Trophoblast cell (in vitro differentiated cells and primary cell): ENCODE measurements at places on chromosomes 6 and 20.

DNA sequence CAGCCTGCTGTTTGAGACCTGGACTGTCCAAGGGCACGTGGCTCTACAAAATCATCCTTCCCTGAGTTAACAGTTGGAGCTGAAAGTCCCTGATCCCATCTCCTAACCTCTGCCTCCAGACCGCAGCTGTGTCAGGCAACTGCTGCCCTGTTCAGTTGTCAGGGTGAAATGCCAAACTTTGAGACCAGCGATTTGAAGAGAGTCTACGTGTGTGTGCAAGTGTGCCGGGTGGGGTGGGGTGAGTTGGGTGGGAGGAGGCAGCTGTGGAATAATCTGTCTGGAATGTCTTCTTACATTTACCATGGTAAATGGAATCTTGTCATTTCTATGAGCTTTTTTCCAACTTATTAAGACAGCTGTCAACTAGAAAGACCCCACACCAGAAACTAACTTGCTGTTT, 81.0 kb upstream of the FAM8A1 start:
- no peaks in the 10 kb centered on the region for H3K27me3 ChIP-seq
- H3K4me1 ChIP-seq = no peaks in the 10 kb centered on the region
- no peak overlapping the region for H3K4me3 ChIP-seq
- peaks cover 29% of the 10 kb centered on the region for H3K36me3 ChIP-seq
- H3K27ac ChIP-seq = no peak overlapping the region

DNA sequence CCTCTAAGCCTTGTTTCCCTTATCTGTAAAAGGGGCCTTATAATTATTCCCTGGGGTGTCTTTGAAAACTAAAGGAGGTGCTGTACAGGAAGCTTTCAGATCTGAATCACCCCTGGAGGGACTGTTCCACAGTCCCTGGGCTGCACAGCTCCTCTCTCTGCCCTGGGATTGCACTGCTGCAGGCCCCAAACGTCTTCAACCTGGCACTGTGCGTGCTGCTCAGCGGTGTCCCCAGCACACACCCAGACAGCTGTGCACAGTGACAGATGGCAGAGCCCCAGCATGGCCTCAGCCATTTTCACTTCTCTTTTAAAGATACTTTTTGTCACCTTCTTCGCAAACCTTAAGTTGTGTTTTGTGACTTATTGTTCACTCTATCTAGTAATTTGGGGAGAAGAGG, 50.7 kb upstream of the INSM1 start:
- DNase-seq = no peak
- H3K27me3 ChIP-seq = no peaks in the 10 kb centered on the region
- no peaks in the 10 kb centered on the region for H3K4me1 ChIP-seq
- no peak overlapping the region for H3K4me3 ChIP-seq
- H3K36me3 ChIP-seq = no peaks in the 10 kb centered on the region

DNA sequence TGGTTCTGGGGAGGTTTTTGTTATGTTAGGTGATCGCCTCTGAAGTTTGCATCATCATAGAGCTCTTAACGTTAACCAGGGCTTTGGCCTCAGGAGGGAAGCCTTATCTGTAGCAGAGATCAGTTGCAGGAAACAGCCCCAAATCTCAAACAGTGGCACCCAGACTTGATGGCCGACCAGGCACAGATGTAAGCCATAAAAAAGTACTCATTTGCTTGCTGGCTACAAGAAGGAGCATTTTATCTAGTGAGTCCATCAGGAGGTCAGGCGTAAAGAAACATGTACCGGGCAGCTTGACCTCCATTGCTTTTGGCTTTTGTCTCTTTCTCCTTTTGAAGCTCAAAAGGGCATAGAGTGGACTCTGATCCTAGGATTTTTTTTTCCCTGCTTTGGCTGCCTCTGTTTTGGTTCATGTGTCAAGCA, 122.3 kb downstream of the CCDC170 start:
- no peaks in the 10 kb centered on the region for H3K36me3 ChIP-seq
- H3K4me1 ChIP-seq = peaks cover 2% of the 10 kb centered on the region
- H3K27ac ChIP-seq = peak overlapping the region; percentile 38

DNA sequence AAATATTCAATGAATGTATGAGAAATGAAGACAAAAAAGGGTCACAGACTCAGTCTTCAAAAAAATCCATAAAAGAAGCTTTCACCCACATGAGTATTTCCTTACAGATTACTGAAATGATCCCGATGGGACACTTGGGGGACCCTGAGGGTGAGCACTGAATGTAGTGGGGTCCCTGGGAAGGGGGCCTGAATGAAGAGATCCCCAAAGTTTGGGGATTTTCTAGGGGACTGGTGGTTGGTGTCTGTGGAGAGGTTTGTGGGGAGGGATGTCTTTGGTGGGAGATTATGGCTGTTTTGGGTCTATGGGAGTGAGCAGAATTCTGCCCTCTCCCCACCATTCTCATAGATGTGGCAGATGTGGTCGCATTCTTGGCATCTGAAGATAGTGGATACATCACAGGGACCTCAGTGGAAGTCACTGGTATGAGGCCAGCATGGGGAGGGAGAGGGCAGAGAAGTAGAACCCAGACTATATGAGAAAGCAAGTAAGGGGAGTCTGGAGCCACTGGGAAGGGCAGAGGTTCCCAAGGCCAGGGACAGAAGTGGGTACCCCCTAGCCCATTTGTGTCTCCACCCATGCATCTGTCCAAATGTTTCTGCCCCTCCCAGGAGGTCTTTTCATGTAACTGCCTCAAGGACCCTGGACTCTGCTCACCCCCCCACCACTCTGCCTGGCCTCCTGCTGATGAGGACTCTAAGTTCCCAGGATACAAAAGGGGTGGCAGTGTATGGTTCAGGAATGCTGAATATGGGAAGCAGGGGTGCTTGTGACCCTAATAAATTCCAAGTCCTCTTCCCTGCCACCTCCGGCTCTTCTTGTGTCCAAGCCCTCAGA, 1.8 kb downstream of the HSD17B8 start:
- peaks cover 20% of the 10 kb centered on the region for H3K4me1 ChIP-seq
- H3K27me3 ChIP-seq = no peaks in the 10 kb centered on the region
- H3K4me3 ChIP-seq = no peak overlapping the region
- no peak for DNase-seq
- peaks cover 37% of the 10 kb centered on the region for H3K36me3 ChIP-seq
- H3K27ac ChIP-seq = no peak overlapping the region

- peaks cover 4% of the 10 kb centered on the region for H3K36me3 ChIP-seq
- no peak overlapping the region for H3K27ac ChIP-seq
- no peak overlapping the region for H3K4me3 ChIP-seq
- H3K4me1 ChIP-seq = peaks cover 2% of the 10 kb centered on the region
- no peaks in the 10 kb centered on the region for H3K27me3 ChIP-seq
Measured at GRCh38 chr20:25408890-25409289, 1.4 kb downstream of the GINS1 start.

GRCh38 chr6:167330750-167331149, 5.9 kb downstream of the TTLL2 start:
- no peaks in the 10 kb centered on the region for H3K36me3 ChIP-seq
- H3K27me3 ChIP-seq = no peaks in the 10 kb centered on the region
- DNase-seq = no peak
- H3K4me3 ChIP-seq = no peak overlapping the region
- no peaks in the 10 kb centered on the region for H3K4me1 ChIP-seq

DNA sequence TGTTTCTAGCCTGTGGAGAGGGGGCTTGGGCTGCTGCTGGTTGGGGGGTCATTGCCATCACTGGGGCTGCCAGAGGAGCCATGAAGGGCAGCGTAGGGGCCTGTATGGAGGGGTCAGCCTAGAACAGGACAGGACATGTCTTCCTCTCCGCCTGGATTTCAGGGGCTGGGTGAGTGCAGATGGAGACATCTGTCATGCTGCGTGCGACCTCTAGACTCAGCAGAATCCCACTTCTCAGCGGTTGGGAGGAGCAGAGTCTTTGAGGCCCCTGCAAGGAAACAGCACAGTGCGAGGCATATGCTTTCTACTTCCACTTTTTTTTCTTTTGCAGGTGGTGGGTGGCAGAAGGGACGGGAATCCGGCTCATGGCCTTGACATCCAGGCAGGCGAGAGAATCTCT, 67.9 kb downstream of the EZR start:
- no peak overlapping the region for H3K27ac ChIP-seq
- no peaks in the 10 kb centered on the region for H3K27me3 ChIP-seq
- no peaks in the 10 kb centered on the region for H3K36me3 ChIP-seq
- H3K4me3 ChIP-seq = no peak overlapping the region
- DNase-seq = no peak
- peaks cover 14% of the 10 kb centered on the region for H3K4me1 ChIP-seq

- no peaks in the 10 kb centered on the region for H3K27me3 ChIP-seq
- H3K36me3 ChIP-seq = peaks cover 43% of the 10 kb centered on the region
- no peak overlapping the region for H3K4me3 ChIP-seq
- H3K27ac ChIP-seq = no peak overlapping the region
Measured at GRCh38 chr6:30640481-30640880, 6.5 kb upstream of the C6orf136 start.

- H3K4me3 ChIP-seq = no peak overlapping the region
- no peaks in the 10 kb centered on the region for H3K27me3 ChIP-seq
- DNase-seq = no peak
- no peak overlapping the region for H3K27ac ChIP-seq
- H3K4me1 ChIP-seq = peaks cover 10% of the 10 kb centered on the region
- H3K36me3 ChIP-seq = no peaks in the 10 kb centered on the region
Measured at GRCh38 chr20:58461104-58461503, 54.1 kb downstream of the APCDD1L start.

DNA sequence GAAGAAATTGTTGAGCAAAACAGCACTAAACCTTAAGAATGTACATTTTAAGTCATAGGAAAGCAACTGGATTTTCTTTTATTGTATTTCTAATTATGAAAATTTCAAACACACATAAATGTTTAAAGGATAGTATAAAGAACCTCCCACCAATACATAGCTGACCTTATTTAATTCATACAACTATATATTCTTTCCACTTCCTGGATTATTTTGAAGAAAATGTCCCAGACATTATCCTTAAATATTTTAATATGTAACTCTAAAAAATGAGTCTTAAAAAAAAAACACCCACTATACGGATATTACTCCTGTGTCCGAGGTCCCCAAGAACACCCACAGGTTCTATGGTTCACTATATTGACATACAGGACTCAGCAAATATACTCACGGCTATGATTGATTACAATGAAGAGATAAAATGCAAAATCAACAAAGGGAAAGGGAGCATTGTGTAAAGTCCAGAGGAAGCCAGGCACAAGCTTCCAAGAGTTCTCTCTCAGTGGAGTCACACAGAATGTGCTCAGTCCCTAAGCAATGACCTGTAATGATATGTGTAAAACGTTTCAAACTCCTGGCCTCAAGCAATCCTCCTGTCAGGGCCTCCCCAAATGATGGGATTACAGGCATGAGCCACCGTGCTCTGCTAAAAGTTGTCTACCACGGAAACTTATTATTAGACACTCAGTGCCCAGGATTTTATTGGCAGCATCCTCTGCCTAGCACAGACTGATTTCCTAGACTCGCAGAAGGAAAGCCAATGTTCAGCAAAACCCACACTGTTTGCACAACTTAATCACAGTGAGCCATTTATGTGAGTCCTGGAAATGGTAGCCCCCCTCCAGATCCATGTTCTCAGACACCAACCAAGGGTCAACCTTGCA, 23.2 kb downstream of the GLYATL3 start:
- no peaks in the 10 kb centered on the region for H3K27me3 ChIP-seq
- no peaks in the 10 kb centered on the region for H3K4me1 ChIP-seq
- H3K36me3 ChIP-seq = no peaks in the 10 kb centered on the region
- no peak overlapping the region for H3K4me3 ChIP-seq
- H3K27ac ChIP-seq = no peak overlapping the region

DNA sequence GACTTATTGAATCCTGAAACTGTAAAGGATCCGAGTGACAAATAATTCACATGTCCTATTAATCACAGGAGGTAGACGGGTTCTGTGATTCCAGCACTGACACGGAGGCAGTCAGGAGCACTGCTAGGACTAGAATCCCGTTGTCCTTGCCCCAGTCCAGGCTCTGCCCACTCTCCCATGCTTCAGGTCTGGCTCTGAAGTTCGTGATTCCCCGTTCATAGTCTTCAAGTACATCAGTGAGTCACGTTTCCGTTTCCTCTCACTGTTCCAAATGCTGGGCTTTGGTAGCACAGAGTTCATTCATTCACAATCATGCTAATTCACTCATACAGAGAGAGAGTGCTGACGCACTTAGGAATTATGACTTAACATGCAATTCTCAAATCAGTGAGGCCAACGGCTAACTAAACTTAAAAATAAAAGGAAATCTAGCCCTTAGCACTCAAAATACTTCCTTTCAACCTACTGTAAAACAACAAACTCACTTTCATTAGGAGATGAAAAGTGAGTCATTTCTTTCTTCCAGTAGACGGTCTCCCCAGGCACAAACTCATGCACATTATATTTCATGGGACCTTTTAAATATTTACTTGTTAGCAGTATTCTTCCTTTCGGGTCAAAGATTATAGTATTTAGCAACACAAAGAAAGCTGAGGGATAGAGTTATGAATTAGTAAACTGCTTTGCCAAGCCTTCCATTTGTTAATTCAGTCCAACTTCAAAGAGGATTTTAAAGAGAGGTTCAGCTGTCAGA, 94.0 kb upstream of the NHSL1 start:
- H3K27me3 ChIP-seq = no peaks in the 10 kb centered on the region
- DNase-seq = peak; percentile 78
- no peaks in the 10 kb centered on the region for H3K36me3 ChIP-seq
- H3K4me3 ChIP-seq = no peak overlapping the region

GRCh38 chr6:3929281-3929798, 80.2 kb downstream of the FAM50B start:
- H3K4me3 ChIP-seq = no peak overlapping the region
- H3K36me3 ChIP-seq = no peaks in the 10 kb centered on the region
- H3K27me3 ChIP-seq = no peaks in the 10 kb centered on the region
- H3K27ac ChIP-seq = no peak overlapping the region
- H3K4me1 ChIP-seq = peaks cover 4% of the 10 kb centered on the region
- peak; percentile 86 for DNase-seq

DNA sequence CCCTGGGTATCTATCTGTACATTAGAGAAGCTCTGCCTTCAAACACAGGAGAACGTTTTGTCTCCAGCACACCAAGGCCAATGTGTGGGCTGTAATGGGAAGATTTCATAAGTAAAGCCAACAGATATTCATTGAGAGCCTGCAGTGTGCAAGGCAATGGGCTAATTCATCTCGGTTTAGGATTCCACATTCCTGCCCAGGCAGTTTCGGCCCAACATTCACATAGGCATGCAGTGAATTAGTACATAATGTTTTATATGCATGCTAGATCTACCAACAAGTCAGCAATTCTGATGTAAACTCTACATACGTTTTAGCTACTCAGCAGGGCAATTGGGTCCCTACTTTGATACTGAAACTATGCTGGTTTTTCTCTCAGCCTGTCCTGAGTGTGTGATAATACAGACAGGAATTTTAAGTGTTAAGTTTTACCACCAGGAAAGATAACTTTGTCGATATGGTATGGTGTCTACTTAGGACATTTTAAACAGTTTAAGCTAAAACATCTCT, 46.9 kb upstream of the NAA20 start:
- no peak for DNase-seq
- H3K4me1 ChIP-seq = peaks cover 58% of the 10 kb centered on the region
- H3K4me3 ChIP-seq = no peak overlapping the region
- H3K36me3 ChIP-seq = peaks cover 8% of the 10 kb centered on the region
- H3K27me3 ChIP-seq = no peaks in the 10 kb centered on the region
- H3K27ac ChIP-seq = peak overlapping the region; percentile 70

- H3K27me3 ChIP-seq = no peaks in the 10 kb centered on the region
- no peaks in the 10 kb centered on the region for H3K4me1 ChIP-seq
Measured at GRCh38 chr6:17583811-17584210, 16.3 kb upstream of the FAM8A1 start.

GRCh38 chr20:1669304-1669703, 11.7 kb upstream of the SIRPG start:
- no peak overlapping the region for H3K4me3 ChIP-seq
- no peaks in the 10 kb centered on the region for H3K27me3 ChIP-seq
- no peak for DNase-seq
- no peak overlapping the region for H3K27ac ChIP-seq
- H3K4me1 ChIP-seq = no peaks in the 10 kb centered on the region

GRCh38 chr6:168838037-168838399, 397.0 kb downstream of the SMOC2 start:
- H3K36me3 ChIP-seq = no peaks in the 10 kb centered on the region
- H3K4me1 ChIP-seq = no peaks in the 10 kb centered on the region
- H3K27me3 ChIP-seq = no peaks in the 10 kb centered on the region
- no peak overlapping the region for H3K27ac ChIP-seq
